ENCODE measurements at places on chromosomes 5 and 9.

DNA sequence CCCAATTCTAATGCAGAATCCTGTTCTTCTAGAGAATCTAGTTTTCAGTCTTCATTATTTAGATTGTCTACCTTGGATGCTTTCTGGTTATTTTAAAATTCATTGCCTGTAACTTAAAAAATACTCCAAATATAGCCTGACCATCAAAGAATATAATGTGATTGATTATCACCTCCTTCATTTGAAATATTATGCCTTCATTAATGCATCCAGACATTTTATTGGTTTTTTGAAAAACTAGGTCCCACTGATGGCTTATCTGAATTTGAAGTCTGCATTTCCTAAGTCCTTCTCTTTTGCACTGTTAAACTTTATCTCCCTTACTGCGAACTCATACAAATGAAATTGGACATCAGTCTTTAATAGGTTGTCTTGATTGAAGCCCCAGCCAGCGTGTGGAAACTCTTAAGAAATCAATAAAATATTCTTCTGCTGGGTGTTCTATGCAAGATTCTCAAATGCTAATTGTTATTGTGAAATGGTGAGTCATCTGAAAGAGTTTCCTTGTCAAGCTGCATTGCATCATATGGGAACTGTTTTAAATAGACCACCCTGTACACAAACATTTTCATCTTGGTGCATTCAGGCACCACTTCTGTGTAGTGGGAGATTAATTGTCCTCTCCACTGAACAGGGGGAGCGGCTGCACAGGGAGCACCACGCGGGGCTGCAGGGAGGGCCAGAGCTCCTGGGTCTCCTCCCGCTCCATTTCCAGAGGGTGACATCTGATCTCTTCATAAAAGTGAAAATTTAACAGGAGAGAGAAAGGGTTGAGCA, 92.3 kb upstream of the FANCC start:
- DNase-seq, result peak; percentile 32

DNA sequence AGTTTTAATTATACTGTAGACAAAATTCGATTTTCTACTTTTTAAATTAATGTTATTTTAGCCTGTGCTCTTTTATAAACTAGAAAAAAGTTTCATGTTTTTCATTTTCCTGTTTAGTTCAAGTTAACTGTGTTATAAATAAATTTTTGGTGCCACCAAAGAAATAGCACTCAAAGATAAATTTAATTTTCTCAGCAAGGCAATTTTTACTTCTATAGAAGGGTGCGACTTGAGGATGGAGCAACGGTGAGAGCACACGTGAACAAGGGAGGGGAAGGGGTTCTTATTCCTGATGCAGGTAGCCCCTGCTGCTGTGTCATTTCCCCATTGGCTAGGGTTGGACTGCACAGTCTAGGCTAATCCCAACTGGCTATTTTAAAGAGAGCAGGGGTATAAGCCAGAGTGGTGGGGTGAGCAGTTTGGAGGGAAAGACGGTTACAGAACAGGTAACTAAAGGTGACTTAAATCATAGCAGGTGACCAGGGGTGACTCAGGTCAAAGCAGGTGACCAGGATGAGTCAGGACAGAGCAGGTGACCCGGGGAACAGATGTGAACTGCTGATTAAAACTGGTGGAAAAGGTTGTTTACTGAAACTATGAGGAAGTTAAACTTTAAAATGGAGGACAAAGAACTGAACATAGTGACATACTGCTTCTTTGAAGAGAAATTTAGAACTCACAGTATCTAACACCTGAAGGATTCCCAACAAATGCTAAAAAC, 104.6 kb upstream of the GPBP1 start:
- no peak for DNase-seq

DNA sequence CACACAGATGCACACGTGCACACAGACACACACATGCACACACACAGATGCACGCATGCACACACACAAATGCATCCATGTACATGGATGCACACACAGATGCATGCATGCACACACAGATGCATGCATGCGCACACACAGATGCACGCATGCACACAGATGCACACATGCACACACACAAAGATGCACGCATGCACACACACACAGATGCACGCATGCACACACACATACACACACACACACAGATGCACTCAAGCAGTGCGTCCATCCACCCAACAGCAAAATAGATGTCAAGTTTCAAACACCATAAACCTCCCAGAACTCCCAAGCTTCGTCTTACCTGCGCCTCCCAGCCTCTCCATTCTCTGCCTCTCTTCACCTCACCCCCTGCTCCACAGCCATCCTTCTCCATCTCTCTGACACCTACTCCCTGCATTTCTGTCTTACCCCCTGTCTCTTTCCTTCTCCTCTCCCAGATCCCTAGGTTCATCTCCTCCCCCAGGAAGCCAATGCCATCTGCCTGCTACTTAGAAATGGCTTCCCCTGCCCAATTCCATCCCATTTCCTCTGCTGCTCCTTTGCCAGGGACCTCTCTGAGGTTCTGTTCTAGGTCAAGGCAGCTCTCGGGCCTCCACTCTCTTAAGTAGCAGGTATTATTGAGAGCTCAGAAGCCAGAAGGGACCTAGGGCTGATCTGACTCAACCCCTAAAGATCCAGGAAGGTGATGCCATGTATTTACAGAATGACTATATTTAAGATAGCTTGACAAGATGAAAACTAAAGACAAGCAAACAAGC, 297.2 kb downstream of the MED10 start:
- DNase-seq, result no peak

DNA sequence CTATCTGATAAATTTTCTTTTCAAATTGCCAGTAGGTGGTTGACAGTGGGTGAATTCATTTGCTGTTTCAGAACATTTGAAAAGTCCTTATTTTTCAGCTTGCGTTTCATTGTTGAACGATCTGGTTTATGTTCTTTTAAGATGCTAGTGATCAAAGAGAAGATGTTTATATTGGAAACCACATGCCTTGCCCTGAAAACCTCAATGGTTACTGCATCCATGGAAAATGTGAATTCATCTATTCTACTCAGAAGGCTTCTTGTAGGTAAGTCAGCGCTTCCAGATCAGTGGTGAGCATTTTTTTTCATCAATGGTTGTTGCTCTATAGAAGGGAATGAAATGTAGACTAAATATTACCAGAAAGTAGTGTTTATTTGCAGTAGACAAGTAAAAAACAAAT, 16.6 kb upstream of the CAVIN4 start:
- DNase-seq, result no peak

DNA sequence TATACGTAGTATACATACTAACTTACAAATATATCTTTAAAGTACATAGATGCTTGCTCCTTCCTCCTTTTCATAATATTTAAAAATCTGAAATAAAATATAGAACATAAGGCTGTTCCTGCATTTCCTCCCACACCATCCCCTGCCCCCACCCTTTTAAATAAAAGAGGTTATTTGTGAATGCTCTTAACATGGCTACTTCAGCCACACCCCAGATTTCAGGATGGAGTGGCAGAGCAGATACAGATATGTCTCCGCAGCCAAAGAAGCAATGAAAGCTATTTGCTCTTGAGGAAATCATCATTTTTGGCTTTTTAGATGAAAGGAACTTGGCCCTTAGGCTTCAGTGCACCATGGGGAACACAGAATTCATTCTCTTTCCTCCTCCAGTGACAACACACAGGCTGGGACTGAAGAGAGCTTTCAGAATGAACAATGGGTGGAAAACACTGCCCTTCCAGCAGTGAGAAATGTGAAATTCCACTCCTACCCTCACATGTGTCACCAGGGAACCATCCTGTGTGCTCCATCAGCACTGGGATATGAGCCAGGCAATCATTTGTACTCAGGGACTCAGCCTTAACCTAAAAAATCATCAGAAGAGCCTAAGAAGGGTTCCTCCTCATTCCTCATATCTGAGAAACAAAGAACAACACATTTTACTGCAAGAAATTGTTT, 134.3 kb downstream of the PPP2R2B start:
- DNase-seq, result no peak

GRCh38 chr5:131262953-131263541, 806 bp upstream of the CDC42SE2 start:
- no peak for DNase-seq
